ENCODE measurements at places on chromosomes 13 and 19. TPM values are rescaled to one million over a fixed set of nuclear protein-coding genes. Genes with fewer than 3 reads are reported as not detected.

DNA sequence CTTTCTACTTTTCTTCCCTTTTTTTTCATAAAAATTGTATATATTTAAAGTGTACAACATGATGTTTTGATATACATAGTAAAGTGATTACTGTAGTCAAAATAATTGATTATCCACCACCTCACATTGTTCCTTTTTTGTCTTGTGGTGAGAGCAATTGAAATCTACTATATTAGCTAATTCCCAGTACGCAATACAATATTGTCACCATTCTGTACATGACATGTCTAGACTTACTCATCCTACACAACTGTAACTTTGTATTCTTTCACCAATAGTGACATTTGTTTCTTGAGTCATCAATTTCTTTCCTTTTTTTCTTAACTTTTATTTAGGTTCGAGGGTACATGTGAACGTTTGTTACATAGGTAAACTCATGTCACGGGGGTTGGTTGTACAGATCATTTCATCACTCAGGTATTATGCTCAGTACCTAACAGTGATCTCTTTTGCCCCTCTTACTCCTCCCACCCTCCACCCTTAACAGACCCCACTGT is 265.2 kb downstream of the KCNRG start:
- no peak overlapping the region for H3K4me3 ChIP-seq
- no peak for DNase-seq
- H3K27ac ChIP-seq, result no peak overlapping the region
- no peaks in the 10 kb centered on the region for H3K27me3 ChIP-seq
- no peaks in the 10 kb centered on the region for H3K36me3 ChIP-seq

- no peaks in the 10 kb centered on the region for H3K36me3 ChIP-seq
- DNase-seq, result no peak
- no peak overlapping the region for H3K27ac ChIP-seq
- no peaks in the 10 kb centered on the region for H3K4me1 ChIP-seq
Observed at GRCh38 chr13:65095161-65096082, 2134.7 kb downstream of the PCDH9 start.

- no peaks in the 10 kb centered on the region for H3K4me1 ChIP-seq
- no peak overlapping the region for H3K4me3 ChIP-seq
- no peak overlapping the region for H3K27ac ChIP-seq
Observed at GRCh38 chr13:106029676-106030290, 505.7 kb downstream of the EFNB2 start.

GRCh38 chr19:51317376-51317775 is 5.9 kb downstream of the IGLON5 start:
- H3K4me1 ChIP-seq, result no peaks in the 10 kb centered on the region
- DNase-seq, result no peak

DNA sequence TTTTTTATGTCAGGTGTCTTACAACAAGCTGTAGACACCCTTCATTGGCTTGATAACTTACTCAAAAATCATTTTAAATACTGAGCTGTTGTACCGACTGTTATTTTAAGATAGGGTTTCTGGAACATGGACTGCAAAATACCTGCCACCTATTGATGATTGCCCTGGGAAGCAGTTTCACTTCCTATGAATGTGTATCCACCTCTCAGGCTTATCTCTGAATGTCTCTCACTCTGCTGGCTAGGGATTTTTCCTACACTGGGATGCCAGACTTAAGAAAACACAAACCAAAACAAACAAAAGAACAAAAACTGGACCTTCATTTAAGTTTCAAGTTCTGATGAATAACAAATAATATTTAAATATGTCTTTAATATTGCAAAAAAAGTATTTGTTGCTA is 663.7 kb downstream of the EFNB2 start:
- no peak overlapping the region for H3K27ac ChIP-seq
- H3K27me3 ChIP-seq, result no peaks in the 10 kb centered on the region
- no peak for DNase-seq
- no peaks in the 10 kb centered on the region for H3K4me1 ChIP-seq

DNA sequence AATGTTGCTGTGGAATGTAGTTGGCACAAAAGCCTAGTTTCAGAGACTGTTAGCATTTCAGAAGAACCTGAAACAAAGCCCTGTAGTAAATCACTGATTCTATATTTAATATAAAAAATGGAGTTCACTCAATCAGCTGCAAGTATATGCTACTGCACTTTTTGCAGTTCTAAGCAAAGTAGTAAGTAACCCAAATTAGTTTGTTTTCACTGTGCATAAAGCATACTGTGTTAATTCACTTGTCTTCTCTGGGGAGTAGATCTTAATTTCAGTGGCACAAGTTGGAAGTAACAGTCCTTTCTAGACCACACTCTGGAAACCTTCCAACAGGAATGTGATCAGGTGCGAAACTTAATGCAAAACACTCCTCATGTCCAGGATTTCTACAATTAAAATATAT is 139.3 kb downstream of the DACH1 start:
- no peaks in the 10 kb centered on the region for H3K36me3 ChIP-seq
- DNase-seq, result no peak
- H3K4me3 ChIP-seq, result no peak overlapping the region
- no peaks in the 10 kb centered on the region for H3K4me1 ChIP-seq
- no peaks in the 10 kb centered on the region for H3K27me3 ChIP-seq

DNA sequence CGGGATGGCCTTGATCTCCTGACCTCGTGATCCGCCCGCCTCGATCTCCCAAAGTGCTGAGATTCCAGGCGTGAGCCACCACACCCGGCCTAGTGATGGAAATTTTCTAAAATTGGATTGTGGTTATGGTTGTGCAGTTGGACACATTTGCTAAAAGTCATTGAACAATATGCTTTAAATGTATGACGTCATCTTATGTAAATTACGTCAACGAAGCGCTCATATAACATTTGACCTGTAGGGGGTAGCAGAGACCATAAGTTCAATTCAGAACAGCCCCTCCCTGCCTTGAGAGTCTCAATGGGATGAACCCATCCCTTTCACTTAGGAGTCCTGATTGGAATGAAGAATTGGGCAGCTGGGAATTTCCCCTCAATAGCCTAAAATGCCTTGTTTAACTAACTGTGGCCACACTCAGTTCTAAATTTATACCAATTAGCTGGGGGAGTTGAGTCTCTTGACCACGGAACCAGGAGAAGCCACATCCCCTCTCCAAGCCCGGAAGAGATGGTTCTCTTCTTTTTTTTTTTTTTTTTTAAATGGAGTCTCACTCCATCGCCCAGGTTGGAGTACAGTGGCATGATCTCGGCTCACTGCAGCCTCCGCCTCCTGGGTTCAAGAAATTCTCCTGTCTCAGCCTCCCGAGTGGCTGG is 15.2 kb upstream of the TLE6 start:
- H3K27ac ChIP-seq, result no peak overlapping the region
- H3K27me3 ChIP-seq, result no peaks in the 10 kb centered on the region
- H3K4me1 ChIP-seq, result peaks cover 9% of the 10 kb centered on the region

DNA sequence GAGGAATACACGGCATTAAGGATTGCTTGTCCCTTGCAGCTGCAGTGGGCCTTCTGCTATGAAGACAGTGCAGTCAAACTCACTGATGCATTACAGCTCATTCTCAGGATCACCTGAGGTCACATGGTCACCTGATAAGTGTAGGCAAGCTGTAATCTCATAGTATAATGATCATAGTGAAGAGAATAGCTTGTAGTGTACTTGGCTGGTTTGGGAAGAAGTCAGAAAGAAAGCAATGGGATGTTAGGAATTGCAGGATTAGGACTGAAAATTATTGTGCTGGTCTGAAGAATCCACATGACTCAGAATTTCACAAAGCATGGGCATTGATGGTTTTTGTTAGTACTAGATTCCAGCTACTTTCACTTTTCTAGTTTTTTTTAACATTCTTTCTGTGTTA is 76.7 kb downstream of the MBNL2 start:
- no peak overlapping the region for H3K4me3 ChIP-seq
- peaks cover 12% of the 10 kb centered on the region for H3K4me1 ChIP-seq
- H3K36me3 ChIP-seq, result no peaks in the 10 kb centered on the region
- no peak for DNase-seq

DNA sequence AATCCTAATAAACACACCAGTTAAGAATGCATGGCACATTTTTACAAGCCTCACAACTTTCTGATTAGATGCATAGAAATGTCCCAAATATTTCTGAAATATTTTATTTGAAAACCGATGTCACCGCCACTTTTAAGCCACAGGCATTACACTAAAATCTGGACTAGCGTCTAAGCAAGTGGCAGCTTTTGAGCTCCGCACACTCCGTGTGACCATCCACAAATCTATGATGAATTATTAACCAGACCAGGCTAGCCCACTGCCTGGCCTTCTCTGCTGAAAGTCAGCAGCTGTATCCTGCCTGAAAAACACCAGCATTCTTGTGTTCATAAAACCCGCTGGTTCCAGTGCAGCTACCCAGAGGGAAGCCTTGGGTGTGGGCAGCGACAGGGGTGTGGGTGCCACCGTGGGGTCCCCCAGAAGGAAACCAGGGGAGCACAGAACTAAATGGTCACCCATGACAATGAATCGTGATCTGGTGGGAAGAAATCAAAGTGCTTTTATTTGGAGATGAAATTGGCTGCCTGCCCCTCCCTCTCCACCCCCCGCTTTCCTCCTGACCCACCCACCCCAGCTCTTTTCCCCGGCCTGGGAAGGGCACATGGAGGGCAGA is 13.8 kb downstream of the RASA3 start:
- peaks cover 86% of the 10 kb centered on the region for H3K4me1 ChIP-seq
- peak overlapping the region; percentile 43 for H3K27ac ChIP-seq
- DNase-seq, result no peak
- peaks cover 30% of the 10 kb centered on the region for H3K36me3 ChIP-seq
- H3K4me3 ChIP-seq, result no peak overlapping the region

DNA sequence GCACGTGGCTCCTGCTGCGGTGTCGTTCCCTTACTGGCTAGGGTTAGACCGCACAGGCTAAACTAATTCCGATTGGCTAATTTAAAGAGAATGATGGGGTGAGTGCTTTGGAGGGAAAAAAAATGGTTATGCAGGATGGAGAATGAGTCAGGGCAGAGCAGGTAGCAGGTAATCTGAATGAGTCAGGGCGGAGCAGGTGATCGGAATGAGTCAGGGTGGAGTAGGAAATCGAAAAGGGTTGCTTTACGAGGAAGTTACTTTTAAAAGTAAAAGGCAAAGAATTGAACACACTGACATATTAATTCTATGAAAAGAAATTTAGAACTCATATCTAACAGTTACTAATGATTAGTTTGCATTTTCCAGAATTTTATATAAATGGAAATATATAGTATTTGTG is 335.5 kb downstream of the FOXO1 start:
- H3K4me3 ChIP-seq, result no peak overlapping the region
- no peak for DNase-seq
- H3K27ac ChIP-seq, result no peak overlapping the region
- H3K36me3 ChIP-seq, result no peaks in the 10 kb centered on the region

DNA sequence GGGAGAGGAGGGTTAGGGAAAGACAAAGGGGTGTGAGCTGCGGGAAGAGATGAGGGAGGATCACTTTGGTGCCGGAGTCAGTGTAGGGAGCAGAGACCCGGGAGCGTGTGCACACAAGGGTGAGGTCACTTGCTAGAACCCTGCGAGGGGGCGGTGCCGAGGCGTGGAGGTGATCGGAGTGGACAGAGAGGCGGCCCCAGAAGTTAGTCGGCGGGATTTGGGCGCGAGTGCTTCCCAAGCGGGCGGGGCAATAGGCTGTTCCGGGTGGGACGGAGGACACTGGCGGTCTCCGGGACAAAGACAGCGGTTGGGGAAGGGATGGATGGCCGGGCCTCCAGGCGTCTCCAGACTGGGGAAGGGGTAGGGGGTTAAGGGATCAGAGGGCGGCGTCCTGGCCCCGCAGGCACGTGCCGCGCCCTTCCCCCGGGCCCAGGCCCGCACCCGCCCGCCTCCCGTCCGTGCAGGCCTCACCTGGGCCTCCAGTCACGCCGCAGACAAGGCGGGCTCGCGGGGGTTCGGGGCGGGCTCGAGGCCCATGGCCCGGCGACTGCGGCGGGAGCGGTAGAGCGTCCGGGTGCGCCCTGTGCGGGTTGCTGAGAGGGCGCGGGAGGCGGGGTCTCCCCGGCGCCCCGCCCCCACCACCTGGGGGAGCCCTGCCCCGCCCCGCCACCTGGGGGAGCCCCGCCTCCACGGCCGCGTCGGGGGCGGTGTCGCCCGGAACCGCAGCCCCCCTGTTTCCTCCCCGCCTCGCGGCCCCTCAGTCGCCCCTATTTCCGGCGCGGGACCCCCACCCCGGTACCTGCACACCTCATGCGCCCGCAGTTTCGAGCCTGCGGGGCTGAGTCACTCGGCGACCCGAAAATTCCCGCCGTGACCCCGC is at the start of gene LPAR2:
Gene LPAR2 (minus strand): TSS at position 600 of the 880 bp plus-strand sequence. CDS start 945 bp downstream, outside the sequence.
- peaks cover 4% of the 10 kb centered on the region for H3K36me3 ChIP-seq
- peak within 1 kb of the TSS; percentile 48 for H3K4me3 ChIP-seq
- peaks cover 23% of the 10 kb centered on the region for H3K4me1 ChIP-seq
- peak; percentile 91 for DNase-seq

GRCh38 chr13:27638521-27638920 is 16.8 kb downstream of the POLR1D start:
- no peaks in the 10 kb centered on the region for H3K36me3 ChIP-seq
- peaks cover 3% of the 10 kb centered on the region for H3K4me1 ChIP-seq
- DNase-seq, result no peak
- H3K27me3 ChIP-seq, result no peaks in the 10 kb centered on the region

DNA sequence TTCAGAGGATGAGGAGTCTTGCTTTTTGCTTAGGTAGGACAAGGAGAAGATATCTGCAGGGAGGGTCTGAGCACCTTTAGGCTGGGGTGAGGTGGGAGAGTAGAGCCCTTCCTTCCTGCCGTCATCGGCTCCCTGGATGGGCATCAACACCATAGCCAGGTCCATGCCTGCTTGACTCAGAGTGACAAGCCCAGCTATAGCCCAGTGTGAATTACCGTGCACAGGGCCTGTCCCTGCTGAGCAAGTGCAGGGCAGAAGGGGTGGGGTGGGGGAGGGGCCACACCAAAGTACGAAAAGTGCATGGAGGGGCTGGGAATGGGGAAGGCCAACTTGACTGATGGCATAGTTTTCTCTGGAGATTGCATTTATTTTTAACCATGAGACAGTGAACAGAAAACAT is 30.3 kb upstream of the RNF113B start:
- no peaks in the 10 kb centered on the region for H3K36me3 ChIP-seq
- no peak overlapping the region for H3K4me3 ChIP-seq
- H3K27me3 ChIP-seq, result no peaks in the 10 kb centered on the region
- DNase-seq, result no peak

GRCh38 chr19:58128041-58128685 is 22.4 kb downstream of the ZNF329 start:
- H3K4me1 ChIP-seq, result no peaks in the 10 kb centered on the region
- no peak overlapping the region for H3K27ac ChIP-seq
- H3K4me3 ChIP-seq, result no peak overlapping the region

DNA sequence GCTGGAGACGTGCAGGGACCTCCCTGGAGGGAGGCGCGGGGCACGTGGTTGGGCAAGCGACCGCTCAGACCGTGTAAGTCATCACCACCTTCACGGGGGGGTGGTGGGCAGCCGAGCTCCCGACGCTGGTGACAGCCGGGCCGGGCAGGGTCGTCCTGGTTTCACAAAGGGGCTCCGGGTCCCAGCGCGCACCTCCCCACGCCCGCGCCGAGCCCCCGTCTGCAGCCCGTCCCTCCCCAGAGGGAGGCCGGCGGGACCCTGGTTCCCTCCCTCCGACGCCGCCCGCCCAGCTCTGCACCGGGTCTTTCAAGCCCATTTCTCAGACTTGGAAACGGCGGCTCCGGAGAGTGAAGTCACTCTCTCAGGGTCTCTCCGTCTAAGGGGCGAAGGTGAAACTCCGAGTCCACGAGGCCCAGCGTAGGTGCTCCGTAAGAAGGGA is 729 bp upstream of the ARID3A start:
- H3K27me3 ChIP-seq, result peaks cover 5% of the 10 kb centered on the region
- H3K36me3 ChIP-seq, result no peaks in the 10 kb centered on the region
- peak overlapping the region; percentile 97 for H3K4me3 ChIP-seq
- DNase-seq, result peak; percentile 48

The CCDC70 gene
- total RNA-seq, result not detected

The ZNF583 gene
- 3.3 TPM for total RNA-seq

The ZNF837 gene
- 0.63 TPM for total RNA-seq

The C19orf18 gene
- 0.55 TPM for total RNA-seq

The SSC5D gene
- 0.58 TPM for total RNA-seq

The VAV1 gene
- total RNA-seq, result 141 TPM

The SLC10A2 gene
- total RNA-seq, result not detected

The PLIN5 gene
- total RNA-seq, result not detected

The SHANK1 gene
- 0.75 TPM for total RNA-seq

All from natural killer cell (primary cell).